Stimulated activated CD4-positive, alpha-beta T cell treated with anti-CD3 and anti-CD28 coated beads, Interleukin-2, amount 100 ng/mL, for 24 hours (primary cell): ENCODE measurements at places on chromosomes 1 and 21.
A peak's percentile ranks its signal among the peaks of the same experiment; 100 is the strongest.

DNA sequence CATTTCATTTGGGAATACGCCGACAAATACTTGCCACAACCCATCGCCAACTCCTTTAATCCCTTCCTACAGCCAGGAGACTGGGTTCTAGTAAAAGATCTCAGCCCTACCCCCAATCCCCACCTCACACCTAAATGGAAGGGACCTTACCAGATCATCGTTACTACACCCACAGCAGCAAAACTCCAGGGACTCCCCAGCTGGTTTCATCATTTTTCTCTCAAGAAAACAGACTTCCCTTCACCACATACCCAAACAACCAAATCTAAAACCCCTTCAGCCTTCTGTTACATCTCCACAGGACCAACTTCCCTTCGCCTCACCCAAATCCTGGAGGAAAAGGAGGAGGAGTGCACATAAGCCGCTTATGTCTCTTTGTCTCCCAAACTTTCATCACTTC lies 23.7 kb upstream of the SLC2A5 start:
- no peak for DNase-seq

- peak; percentile 82 for DNase-seq
These were observed 36.1 kb downstream of the PEX14 start for GRCh38 chr1:10510520-10511493.

GRCh38 chr1:53655931-53656746 lies 82.8 kb downstream of the GLIS1 start:
- no peak for DNase-seq

GRCh38 chr1:24874056-24874455 lies 56.0 kb downstream of the RUNX3 start:
- DNase-seq = no peak

- DNase-seq = no peak
These were observed 74.7 kb upstream of the RGL1 start for GRCh38 chr1:183730107-183730724.

- DNase-seq = no peak
These were observed 132.2 kb upstream of the HOOK1 start for GRCh38 chr1:59682396-59683080.
